ENCODE measurements at places on chromosomes 1 and 21.

GRCh38 chr21:34814529-34814951 lies 145.7 kb downstream of the CLIC6 start:
- DNase-seq = no peak

GRCh38 chr21:36725793-36726386 lies 27.0 kb downstream of the SIM2 start:
- DNase-seq = no peak

DNA sequence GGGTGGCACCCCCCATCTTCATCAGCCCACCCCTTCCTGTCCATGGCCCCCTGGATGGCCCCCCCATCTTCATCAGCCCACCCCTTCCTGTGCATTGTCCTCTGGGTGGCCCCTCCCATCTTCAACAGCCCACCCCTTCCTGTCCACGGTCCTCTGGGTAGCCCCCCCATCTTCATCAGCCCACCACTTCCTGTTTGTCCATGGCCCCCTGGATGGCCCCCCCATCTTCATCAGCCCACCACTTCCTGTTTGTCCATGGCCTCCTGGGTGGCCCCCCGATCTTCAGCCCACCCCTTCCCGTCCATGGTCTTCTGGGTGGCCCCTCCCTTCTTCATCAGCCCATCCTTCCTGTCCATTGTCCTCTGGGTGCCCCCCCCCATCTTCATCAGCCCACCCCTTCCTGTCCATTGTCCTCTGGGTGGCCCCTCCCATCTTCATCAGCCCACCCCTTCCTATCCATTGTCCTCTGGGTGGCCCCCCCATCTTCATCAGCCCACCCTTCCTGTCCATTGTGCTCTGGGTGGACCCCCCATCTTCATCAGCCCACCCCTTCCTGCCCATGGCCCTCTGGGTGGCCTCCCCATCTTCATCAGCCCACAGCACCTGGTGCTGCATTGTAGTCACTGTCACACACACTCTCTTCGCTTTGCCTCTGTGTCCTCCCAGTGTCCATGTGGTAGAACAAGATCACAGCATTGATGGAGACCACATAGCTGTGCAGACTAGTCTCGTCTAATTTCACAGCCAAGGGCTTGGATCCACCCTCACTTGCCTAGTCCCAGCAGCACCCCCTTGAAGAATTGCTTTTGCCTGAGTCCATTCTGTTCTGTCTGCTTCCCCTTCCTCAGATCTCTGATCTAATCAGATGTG lies 95.9 kb downstream of the PCBP3 start:
- DNase-seq = no peak

DNA sequence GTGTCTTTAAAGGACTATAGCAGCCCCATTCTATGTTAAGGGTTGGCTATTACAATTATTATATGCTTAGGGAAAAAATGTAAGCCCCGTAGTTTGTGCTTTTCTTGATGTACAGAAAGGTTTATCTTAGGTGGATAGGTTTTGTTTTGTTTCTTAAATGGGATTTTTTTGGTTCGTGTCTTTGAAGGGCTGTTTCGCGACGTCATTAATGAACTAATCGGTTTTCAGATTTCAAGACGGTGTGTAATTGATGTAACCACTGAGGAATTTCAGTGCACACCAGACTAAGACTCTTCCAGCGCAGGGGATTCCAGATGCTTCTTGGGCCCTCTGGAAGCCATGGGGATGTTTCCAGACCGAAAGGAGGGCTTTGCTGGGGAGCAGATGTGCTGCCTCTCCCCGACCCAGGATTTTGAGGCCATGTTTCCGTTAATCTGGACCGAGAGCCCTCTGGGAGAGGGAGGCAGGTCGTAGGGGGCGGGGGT lies 4.8 kb upstream of the SIM2 start:
- no peak for DNase-seq

DNA sequence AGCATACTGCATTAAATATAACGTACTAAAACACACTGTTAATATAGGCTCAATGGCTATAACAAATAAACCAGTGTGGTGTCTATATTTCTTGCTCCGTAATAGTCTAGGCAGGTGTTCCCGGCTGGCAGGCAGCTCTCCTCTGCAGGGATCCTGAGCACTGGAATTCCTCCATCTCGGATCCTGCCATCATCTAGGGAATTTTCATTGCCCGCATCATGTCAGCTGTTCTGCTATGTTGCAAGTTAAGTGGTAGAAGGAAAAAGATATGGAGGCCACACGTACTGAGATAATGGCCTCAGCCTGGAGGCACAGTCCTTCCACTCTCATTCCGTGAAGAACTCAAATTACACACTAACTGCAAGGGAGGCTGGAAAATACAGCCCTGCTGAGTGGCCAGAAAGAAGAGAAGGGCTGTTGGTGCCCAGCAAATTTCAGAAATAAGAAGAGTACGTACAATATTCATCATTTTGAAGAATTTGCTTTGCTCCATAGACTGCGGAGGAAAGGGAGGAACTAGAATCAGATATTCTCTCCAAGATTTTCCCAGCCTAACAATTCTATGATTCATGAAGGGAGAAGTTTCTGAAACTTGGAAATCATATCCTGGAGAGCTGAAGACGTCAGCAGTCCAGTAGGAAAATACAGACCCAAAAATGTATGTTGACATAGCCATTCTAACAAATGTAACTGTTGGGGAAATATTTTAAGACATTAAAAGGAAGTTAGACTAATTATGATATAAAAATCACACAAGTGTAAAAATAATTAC lies 263.3 kb downstream of the MRPL39 start:
- no peak for DNase-seq

GRCh38 chr1:172658871-172659453 lies at the start of gene FASLG:
Gene FASLG (plus strand): TSS chr1:172659103. CDS start chr1:172659202, 99 bp downstream.
- no peak for DNase-seq

Data from left renal cortex interstitium (tissue), 4 donors.